ENCODE measurements at places on chromosomes 16 and 17. TPM values are rescaled to one million over a fixed set of nuclear protein-coding genes. Genes with fewer than 3 reads are reported as not detected.

ACSM2B gene
- total RNA-seq = 0.17 TPM

CMTM1 gene
- total RNA-seq = 12.1 TPM

DNA sequence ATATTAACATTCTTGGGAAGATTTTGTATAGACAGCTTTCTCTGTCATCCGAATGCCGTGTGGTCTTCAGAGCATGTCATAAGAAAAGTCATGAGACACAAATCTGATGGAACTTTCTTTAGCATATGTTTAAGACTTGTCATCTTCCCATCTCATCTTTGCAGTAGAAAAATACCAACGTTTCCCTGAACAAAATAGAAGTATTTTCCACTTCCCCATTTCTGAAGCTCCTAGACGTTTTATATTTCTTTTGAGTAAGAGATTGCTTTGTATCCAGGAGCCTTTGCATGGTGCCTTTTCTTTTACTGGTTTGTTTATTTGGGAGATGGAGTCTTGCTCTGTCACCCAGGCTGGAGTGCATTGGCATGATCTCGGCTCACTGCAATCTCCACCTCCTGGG, 235.1 kb downstream of the PRKCA start:
- no peak for DNase-seq

DNA sequence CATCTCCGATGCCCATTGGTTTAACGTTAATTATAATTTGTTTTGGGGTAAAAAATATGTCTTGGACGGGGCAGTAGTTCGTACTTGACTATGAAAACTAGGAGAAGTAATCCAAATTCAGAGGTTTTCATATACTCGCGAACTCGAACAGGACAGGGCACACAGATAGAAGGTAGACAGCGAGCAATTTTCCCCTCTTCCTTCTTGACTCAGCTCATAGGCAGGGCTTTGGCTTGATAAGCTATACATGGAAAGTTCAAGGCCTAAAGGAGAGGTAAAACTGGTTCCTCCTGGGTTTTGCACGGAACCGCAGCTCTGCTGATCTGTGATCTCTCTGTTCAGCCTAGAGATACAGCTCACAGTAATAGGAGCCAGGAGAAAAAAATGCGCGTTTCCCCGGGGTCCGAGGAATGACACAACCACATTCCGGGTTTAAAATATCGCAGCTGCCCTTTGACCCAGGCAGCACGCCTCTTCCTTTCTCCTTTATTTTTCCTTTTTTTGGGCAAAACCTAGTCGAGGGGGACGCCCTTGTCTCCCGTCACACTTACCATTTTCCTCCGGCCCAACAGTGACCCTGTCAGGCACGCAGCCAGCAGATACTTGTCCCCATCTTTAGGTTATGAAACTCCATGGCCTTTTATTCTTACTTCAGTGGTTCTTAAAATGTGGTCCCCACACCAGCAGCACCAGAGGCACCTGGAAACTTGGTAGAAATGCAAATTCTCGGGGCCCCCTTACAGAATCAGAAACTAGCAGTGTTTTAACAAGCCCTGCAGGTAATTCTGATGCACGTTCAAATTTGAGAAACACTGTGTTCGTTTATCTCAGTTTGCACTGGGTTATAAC, 1.7 kb upstream of the LASP1 start:
- peak; percentile 61 for DNase-seq

GRCh38 chr16:85525420-85526184, 87.5 kb upstream of the GSE1 start:
- DNase-seq = no peak

- no peak for DNase-seq
These were observed 1.2 kb upstream of the ZKSCAN2 start for GRCh38 chr16:25258861-25259179.
